ENCODE measurements at places on chromosomes 5 and 9.

DNA sequence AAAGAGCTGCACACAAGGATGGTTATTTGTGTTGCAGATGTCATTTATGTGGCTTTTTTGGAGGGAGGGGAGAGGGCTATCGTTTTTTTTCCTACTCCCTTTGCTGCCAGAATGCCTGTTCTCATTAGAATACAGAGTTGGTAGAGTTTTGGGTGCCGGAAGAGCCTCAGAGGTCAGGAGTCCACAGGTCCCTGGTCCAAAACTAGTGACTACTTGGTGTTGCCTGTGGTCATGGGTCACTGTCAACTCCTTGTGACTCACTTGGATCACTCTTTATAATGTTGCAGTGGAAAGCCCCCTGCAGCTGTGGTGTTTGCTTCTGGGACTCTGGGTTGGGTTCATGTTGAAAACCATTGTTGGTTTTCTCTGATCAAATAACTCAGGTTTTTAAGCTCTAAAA, 131.4 kb downstream of the MAST4 start:
- DNase-seq, result no peak

- DNase-seq, result no peak
These were observed 116.1 kb upstream of the TNC start for GRCh38 chr9:115234094-115234493.

DNA sequence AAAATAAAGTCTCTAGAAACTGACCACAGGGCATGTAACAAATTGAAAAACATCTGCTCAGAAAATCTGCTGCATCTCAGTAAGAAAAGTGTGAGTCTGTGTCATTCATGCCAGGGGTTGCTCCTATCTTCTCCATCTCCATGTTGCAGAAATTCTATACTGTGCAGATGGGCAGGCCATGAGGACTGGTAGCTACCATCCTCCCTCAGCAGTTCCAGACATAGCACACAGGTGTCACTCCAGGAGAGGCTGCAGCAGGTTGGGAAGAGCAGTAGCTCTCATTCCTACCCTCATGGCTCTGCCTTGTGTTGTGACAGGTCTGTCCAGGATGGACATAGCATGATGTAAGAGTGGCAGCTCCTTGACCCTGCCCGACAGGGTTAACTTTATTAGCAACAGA, 173.4 kb downstream of the NDUFS4 start:
- DNase-seq, result no peak

- no peak for DNase-seq
These were observed 289.5 kb upstream of the MPDZ start for GRCh38 chr9:13568841-13569601.

DNA sequence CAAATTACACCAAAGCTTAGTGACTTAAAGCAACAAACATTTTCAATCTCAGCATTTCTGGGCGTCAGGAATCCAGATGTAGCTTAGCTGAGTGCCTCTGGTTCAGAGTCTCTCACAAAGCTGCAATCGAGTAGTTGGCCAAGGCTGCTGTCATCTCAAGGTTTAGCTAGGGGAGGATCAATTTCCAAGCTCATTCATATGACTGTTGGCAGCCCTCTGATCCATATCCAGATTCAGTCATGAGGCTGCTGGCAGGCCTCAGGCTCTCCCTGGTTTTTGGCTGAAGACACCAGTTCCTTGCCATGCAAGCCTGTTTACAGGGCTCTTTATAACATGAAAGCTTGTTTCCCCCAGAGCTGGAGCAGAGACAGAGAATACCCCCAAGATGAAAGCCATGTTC, 419.5 kb upstream of the TLE4 start:
- no peak for DNase-seq

DNA sequence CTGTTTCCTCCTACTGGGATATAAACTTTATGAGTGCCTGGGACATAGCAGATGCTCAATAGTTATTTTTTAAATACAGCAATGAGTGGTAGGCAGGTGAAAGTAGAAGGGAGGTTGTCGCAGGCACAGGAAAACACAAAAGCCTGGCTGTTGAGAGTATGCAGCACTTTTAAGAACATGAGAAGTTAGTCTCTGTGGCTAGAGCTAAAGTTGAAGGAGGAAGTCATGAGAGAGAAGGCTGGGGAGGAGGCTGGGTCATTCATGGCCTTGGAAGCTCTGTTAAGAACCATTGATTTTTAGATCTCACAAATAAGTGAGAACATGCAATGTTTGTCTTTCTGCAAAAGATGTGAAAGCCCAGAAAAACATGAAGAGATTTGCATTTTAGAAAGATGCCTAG, 126.7 kb downstream of the PRKACG start:
- peak; percentile 66 for DNase-seq

DNA sequence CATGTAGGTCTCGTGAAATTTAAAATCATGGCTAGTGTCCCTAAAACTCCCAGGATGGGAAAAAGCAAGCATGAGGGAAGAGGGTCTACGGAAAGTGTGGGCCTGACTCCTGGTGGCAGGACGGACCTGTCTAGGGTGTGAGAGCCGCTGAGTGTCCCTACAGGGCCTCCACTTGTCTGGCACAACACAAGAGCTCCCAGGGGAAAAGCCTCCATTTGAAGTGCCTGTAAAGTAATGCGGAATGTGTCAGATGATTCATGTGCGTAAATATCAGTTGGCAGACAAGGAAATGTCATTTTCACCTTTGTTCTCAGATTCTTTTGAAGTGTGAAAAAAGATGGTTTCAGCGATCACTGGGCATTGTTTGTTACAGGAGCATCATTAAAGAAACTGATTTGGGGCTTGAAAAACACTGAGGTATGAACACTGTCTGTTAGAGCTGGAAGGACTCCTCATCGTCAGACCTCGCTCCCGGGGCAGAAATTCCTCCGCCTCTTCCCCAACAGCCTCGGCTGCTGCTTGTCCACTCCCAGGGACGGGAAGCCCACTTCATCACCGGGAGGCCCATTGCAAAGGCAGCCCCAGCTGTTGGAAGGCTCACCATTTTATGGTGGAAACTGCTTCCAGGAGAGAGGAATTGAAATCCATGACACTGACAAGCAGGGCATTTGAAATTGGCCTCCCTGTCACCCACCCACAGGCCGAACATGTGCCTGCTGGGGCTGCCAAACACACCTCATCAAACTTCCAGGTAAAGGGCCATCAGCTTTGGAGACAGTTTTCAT, 240.8 kb downstream of the FSTL4 start:
- DNase-seq, result no peak

GRCh38 chr5:4939042-4939781, 200.9 kb upstream of the ADAMTS16 start:
- no peak for DNase-seq

DNA sequence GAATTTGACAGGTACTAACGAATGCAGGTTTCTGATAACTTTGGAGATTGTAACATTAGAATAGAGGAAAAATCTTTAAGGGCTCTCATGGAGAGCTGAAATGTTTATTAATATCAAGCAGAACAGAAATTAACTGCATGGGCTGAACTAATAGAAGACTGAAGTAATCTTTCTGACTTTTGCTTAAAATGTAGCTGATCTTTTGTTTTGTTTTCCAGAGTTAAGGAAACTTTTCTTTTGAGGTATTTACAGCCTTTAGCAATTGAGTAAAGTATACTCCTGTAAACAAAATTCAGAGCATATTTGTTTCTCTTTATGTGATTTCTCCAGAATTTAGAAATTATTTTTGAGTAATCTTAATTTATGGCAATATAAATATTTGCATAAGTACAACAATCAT, 43.9 kb downstream of the SHC3 start:
- no peak for DNase-seq

DNA sequence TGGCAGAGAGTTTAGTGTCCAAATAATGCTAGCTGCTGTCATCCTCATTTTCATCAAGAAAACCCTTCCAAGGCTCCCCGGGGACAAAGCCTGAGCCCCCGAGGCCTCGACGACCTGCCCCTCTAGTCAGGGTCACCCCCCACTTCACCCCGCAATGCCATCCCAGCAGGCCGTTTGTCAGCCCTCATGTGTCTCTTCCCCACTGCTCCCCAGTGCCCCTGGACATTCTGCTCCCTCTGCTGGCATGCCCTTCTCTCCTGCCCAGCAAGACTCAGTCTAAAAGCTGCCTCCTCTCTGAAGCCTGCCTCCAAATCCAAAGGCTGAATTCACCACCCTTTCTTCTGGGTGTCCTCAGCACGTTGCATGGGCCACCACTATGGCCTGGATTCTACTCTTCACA, 59.3 kb downstream of the PAX5 start:
- DNase-seq, result no peak

DNA sequence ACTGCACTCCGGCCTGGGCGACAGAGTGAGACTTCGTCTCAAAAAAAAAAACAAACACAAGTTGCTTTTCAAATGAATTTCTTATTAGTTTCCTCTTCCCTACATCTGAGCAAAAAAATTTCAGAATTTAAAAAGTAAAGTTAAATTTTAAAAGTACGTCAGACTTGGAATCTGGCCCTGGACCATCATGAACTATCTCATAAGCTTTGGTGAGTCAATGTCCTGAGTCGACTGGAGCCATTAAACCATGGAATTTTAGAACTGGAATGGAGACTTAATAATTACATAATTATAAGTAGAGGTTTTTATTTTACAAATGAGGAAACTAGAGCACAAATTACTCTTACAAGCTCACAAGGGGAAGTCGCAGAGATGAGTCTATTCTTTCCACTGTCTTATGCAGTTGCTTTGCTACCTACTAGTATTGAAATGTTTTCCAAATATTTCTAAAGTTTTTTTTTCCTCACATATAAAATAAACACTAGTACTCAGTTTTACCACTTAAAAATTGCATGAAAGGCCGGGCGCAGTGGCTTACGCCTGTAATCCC, 98.0 kb upstream of the ZNF608 start:
- no peak for DNase-seq

GRCh38 chr9:116953271-116953670, 266.2 kb downstream of the TRIM32 start:
- DNase-seq, result no peak

- DNase-seq, result no peak
These were observed 45.6 kb upstream of the MYO10 start for GRCh38 chr5:16981700-16982099.

- no peak for DNase-seq
These were observed 68.0 kb upstream of the IL7R start for GRCh38 chr5:35788724-35789123.

DNA sequence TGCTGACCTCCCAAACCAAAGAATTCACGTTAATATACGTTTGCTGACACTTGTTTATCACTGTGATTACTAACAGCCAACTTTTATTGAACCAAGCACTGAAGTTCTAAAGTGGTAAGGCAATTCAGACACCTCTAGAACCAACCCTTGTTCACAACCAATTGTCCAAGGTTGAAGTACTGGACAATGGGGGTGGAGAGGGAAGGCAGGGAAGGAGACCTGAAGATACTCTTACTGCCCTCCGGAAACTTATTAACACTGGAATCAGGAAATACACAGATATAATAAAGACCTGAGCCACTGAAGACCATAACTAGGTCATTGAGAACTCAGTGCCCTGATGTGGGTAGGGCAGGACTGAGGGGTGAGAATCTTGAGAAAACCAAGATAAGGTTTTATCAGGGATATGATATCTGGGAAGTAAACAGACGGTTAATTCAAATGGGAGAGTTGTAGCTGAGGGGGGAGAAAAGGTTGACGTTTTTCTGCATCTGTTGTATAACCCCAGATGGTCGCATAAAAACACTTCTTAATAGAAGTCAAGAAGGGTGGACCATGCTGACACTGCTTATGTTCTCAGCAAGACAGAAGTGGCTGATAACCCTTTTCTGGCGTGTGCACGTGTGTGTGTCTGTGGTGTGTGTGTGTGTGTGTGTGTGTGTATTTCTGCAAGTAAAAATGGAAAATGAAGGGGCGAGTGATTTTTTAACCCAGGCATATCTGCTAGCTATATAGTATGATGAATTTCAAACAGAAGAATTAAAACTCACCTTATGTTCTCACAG, 125.9 kb downstream of the LHFPL2 start:
- no peak for DNase-seq

DNA sequence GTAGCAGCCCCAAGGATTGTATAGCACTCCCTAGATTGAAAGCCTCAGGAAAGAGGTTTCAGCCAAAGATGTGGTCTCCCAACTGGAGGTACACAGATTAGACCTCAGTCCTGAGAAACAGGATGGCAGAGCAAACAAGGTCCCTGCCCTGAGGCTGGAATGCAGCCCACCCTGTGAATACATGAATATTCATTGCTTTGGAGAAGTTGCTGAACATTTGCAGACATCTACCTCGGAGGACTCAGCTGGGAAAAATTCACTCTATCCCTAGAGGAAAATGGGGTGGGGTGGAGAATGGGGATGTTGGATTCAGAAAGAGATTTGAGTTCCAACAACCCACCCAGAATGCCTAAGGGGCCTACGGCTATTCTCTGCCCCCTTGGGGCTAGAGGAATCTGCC, 129.4 kb downstream of the SLIT3 start:
- no peak for DNase-seq

DNA sequence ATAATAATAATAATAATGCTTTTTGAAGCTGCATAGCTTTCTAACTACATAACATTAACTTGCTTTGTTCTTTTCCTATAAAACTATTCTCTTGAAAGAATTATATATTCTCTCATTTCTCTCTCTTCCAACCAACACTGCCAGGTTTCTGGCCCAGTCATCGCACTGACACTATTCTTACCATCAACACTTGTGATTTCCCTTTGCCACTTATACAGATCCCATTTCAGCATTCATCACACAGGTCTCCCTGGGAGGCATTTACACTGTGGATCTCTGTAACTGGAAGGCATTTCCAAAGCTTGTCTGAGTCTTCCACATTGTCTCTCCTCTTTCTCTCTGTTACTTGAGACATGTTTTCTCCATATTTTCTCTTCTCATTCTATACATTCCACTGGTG, 777.8 kb upstream of the ACO1 start:
- DNase-seq, result no peak

- no peak for DNase-seq
These were observed 45.6 kb downstream of the COL15A1 start for GRCh38 chr9:98989036-98990000.

GRCh38 chr9:12846035-12846434, 71.2 kb downstream of the LURAP1L start:
- no peak for DNase-seq

- no peak for DNase-seq
These were observed 1218.7 kb downstream of the EFNA5 start for GRCh38 chr5:106451998-106452397.

- DNase-seq, result no peak
These were observed 30.7 kb upstream of the PSD2 start for GRCh38 chr5:139764886-139765408.

DNA sequence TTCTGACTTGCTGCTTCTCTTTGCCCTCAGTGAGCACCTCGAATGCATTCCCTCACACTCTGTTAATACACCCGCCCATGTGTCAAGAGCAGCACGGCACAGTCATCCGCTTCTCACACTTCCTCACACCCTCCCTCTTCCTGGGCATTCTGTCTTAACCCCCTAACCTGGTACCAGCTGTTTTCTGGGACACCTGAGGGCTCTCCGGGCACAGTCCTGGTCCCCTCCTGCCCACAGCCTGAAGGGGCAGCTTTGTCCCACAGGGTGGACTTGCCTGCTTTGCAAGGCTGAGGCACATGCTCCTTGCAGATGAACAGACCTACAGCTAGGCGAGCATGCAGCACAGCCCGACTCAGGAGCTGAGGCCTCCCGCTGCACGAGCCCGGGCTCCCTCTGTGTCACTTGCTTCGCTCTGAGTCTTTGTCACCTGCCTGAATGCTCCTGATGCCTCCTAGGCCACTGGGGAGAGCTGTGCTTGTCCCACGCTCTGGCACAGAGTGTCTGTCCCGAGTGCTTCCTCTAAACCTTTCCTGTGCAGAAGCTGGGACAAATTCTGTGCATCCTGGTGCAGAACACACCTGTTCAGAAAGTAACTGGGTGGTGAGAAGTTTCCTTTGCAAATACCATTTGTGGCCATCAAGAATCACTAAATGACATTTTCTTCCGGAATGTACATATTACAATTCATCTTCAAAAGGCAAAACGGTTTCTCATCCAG, 47.8 kb downstream of the AHRR start:
- DNase-seq, result no peak

- no peak for DNase-seq
These were observed 1759.5 kb upstream of the C9orf72 start for GRCh38 chr9:29332789-29333188.
